Calu3 (cell line): ENCODE measurements at places on chromosomes 3 and 15.
A peak's percentile ranks its signal among the peaks of the same experiment; 100 is the strongest.

GRCh38 chr3:23308986-23309625, 106.0 kb downstream of the UBE2E2 start:
- no peak for DNase-seq
- H3K4me3 ChIP-seq: no peak overlapping the region
- no peaks in the 10 kb centered on the region for H3K27me3 ChIP-seq
- H3K27ac ChIP-seq: no peak overlapping the region
- no peaks in the 10 kb centered on the region for H3K4me1 ChIP-seq

GRCh38 chr3:195101001-195101583, 169.9 kb downstream of the XXYLT1 start:
- peaks cover under 1% of the 10 kb centered on the region for H3K36me3 ChIP-seq
- no peak for DNase-seq
- H3K4me1 ChIP-seq: peaks cover 33% of the 10 kb centered on the region
- H3K27ac ChIP-seq: no peak overlapping the region

- no peak for DNase-seq
- no peak overlapping the region for H3K4me3 ChIP-seq
- H3K36me3 ChIP-seq: no peaks in the 10 kb centered on the region
- H3K27ac ChIP-seq: no peak overlapping the region
Observed at GRCh38 chr15:43274136-43274535, 7.4 kb upstream of the TGM5 start.

DNA sequence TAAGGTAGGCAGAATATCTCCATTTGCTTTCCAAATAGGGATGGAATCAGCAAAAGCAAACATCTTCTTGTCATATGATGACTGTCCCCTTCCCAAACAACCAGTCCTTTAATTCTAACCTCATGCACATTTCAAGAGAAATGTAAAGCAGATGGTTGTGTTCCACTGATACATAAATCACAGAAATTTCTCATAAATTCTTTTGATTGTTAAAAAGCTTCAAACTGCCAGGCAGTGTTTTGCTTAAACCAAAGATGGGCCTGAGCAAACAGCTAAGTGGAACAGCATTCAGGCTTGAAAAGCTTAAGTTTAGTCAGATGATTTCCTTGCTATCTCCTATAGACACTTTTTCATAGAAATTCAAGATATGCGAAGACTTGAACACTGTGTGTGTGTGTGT, 74.3 kb upstream of the SOX2 start:
- peaks cover 27% of the 10 kb centered on the region for H3K4me1 ChIP-seq
- no peaks in the 10 kb centered on the region for H3K36me3 ChIP-seq
- no peak overlapping the region for H3K27ac ChIP-seq
- no peak overlapping the region for H3K4me3 ChIP-seq
- no peaks in the 10 kb centered on the region for H3K27me3 ChIP-seq

DNA sequence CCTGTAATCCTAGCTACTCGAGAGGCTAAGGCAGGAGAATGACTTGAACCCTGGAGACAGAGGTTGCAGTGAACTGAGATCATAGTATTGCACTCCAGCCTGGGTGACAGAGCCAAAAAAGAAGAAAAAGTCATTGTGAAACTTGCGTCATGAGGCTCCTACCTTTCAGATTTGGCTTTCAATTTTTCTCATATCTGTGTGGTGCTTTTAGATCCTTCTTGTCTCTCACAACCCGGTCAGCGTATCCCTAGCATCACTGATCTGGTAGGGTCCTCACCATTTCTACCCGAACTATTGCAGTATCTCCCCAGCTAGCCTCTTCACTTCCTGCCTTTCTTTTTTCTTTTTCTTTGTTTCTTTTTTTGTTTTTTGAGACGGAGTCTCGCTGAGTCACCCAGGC, 21.6 kb upstream of the GCNT3 start:
- no peak overlapping the region for H3K4me3 ChIP-seq
- DNase-seq: no peak
- peaks cover 16% of the 10 kb centered on the region for H3K36me3 ChIP-seq
- no peaks in the 10 kb centered on the region for H3K27me3 ChIP-seq

GRCh38 chr15:73957276-73957675, 31.0 kb downstream of the LOXL1 start:
- H3K4me3 ChIP-seq: peak overlapping the region; percentile 37
- no peaks in the 10 kb centered on the region for H3K27me3 ChIP-seq
- peaks cover 41% of the 10 kb centered on the region for H3K4me1 ChIP-seq
- peaks cover 16% of the 10 kb centered on the region for H3K36me3 ChIP-seq
- peak overlapping the region; percentile 84 for H3K27ac ChIP-seq

DNA sequence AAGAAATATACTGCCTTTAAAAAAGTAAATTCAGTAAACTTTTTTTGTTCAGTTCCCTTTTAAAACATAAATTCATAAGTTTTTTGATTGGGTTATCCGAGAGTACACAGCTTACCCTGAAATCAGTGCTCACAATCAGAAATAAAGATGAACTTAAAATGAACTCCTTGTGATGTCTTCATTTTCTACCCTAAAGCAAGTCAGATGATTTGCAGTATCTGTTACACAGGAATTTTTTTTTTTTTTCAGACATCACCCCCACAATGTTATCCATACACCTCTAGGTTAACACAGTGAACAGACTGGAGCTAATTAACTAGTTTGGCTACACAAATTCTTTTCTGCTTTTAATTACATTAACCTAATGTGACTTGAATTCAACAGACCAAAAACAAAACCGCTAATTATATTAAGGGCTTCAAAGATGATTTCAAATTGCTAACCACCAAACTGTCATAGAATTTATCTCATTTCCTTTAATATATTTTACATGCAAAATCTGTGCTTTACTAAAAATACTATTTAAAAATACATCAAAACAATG, 1042.0 kb downstream of the ROBO1 start:
- no peak for DNase-seq
- peaks cover 8% of the 10 kb centered on the region for H3K4me1 ChIP-seq

- H3K4me1 ChIP-seq: no peaks in the 10 kb centered on the region
- H3K27me3 ChIP-seq: no peaks in the 10 kb centered on the region
- no peak for DNase-seq
- H3K36me3 ChIP-seq: peaks cover 11% of the 10 kb centered on the region
Observed at GRCh38 chr3:45011756-45012508, 14.2 kb upstream of the CLEC3B start.

DNA sequence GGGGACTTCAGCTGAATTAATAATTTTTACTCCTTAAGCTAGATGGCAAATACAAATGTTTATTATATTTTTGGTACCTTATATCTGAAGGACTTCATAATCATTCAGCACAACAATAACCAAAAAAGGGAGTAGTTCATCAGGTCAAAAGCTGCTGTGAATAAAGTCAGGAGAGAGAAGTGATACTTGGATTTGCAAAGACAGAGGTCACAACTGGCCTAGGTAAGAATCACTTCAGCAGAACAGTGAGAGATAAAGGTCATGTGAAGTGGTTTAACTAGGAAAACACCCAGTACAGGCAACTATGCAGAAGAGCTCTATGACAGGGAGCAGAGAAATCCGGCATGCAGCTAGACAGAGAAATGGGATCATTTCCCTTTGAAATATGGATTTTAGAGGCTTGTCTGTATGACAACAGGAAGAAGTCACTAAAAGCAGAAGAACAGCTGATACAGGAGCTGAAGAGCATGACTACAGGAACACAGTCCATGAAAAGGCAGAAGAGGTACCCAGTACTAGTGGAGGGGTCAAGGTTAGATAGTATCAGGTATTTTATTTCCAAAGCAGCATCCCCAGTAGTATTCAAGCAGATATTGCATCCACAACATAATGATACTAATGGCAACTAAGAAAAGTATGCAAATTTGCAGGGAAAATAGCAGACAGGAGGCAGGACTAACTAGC, 25.7 kb downstream of the ZMAT3 start:
- H3K4me1 ChIP-seq: no peaks in the 10 kb centered on the region
- no peak overlapping the region for H3K4me3 ChIP-seq
- no peaks in the 10 kb centered on the region for H3K36me3 ChIP-seq
- no peak overlapping the region for H3K27ac ChIP-seq
- DNase-seq: no peak

- peaks cover 18% of the 10 kb centered on the region for H3K36me3 ChIP-seq
- H3K4me3 ChIP-seq: peak overlapping the region; percentile 31
- peak overlapping the region; percentile 81 for H3K27ac ChIP-seq
Observed at GRCh38 chr15:85407421-85408269, 27.2 kb downstream of the AKAP13 start.

- DNase-seq: no peak
- H3K4me1 ChIP-seq: peaks cover 36% of the 10 kb centered on the region
- H3K27ac ChIP-seq: peak overlapping the region; percentile 94
- H3K27me3 ChIP-seq: peaks cover 13% of the 10 kb centered on the region
- H3K4me3 ChIP-seq: peak overlapping the region; percentile 68
Observed at GRCh38 chr15:92886042-92886537, 14.0 kb upstream of the CHD2 start.

GRCh38 chr3:156772588-156773206, 53.5 kb upstream of the LEKR1 start:
- peaks cover 8% of the 10 kb centered on the region for H3K4me1 ChIP-seq
- H3K27me3 ChIP-seq: no peaks in the 10 kb centered on the region
- H3K36me3 ChIP-seq: no peaks in the 10 kb centered on the region
- H3K4me3 ChIP-seq: no peak overlapping the region

GRCh38 chr3:184117636-184118035, 17.5 kb upstream of the EIF2B5 start:
- DNase-seq: no peak
- H3K27ac ChIP-seq: no peak overlapping the region
- no peak overlapping the region for H3K4me3 ChIP-seq

DNA sequence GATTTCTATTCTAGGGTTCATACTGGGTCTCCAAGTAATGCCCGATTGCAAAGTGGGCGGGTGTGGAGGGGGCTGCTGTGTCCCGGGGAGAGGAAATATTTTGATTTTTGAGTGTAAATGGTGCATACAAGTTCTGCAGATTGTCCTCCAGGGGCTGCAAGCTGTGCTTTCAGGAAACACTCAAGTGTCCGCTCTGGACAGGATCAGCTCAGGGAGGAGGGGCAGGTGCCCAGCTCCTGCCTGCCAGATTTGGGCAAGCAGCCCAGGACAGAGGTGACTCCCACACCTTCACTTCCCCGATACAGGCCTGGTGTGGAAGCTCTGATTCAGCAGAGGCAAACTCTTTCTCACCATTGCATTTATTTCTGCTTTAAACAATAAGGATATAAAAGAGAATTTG, 142.7 kb downstream of the ALDH1A2 start:
- no peak overlapping the region for H3K27ac ChIP-seq
- H3K4me3 ChIP-seq: no peak overlapping the region
- H3K4me1 ChIP-seq: peaks cover 10% of the 10 kb centered on the region
- H3K27me3 ChIP-seq: peaks cover 13% of the 10 kb centered on the region

DNA sequence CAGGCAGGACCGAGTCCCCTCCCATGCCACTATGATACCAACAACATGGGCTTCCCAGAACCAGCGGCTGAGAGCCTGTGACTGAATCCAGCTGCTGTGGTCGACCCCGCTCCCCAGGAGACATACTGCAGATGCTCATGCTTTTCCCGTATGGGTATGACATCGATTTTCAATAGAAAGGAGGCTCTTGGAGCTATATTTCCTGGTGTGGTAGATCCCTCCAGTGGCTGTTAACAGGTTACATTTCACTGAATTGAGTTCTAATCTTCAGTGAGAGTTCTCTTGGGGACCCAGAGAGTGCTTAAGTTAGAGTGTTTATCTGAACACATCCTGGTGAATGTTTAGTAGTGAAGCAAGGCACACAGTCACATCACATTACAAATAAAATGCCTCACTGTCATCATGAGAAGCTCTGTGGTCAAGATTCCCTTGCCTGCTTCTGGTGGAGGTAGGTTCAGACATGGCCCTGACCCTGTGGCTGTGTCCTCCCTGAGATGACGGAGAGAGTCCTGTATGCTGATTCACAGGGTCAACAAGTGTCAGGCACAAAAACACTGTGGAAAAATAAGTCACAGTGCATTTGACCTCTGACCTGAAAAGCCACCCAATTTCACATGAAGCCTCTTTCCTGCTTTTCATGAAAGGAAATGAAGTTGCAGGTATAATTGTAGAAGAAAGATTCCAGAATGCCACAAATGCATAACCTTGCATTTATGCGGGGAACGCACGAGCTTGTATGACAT, 110.9 kb downstream of the GABRG3 start:
- H3K4me3 ChIP-seq: no peak overlapping the region
- no peak for DNase-seq
- no peaks in the 10 kb centered on the region for H3K27me3 ChIP-seq
- H3K27ac ChIP-seq: no peak overlapping the region
- H3K4me1 ChIP-seq: no peaks in the 10 kb centered on the region

- H3K27ac ChIP-seq: no peak overlapping the region
- no peaks in the 10 kb centered on the region for H3K36me3 ChIP-seq
Observed at GRCh38 chr15:60656481-60656880, 177.5 kb upstream of the ICE2 start.

DNA sequence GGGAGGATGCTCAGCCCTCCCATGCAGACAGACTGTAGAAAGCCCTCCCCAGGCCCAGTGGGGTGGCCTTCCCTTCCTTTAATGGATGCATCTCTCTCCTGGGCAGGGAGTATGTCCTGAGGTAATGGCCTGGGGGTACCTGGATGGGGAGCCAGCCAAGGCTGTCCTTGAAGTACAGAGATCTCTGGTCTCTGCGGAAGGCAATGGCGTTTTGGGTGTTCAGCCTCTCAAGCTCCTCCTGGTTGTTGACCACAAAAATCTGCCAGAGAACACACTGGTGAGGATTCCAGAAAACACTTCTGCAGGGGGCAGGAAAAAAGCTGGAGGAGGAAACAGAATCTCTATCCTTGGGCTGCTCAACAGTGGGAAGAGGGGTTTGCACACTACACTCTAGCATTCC, 28.9 kb downstream of the EAF1 start:
- peaks cover 13% of the 10 kb centered on the region for H3K27me3 ChIP-seq
- no peak for DNase-seq
- no peak overlapping the region for H3K4me3 ChIP-seq
- no peaks in the 10 kb centered on the region for H3K4me1 ChIP-seq
- no peaks in the 10 kb centered on the region for H3K36me3 ChIP-seq
- H3K27ac ChIP-seq: no peak overlapping the region

DNA sequence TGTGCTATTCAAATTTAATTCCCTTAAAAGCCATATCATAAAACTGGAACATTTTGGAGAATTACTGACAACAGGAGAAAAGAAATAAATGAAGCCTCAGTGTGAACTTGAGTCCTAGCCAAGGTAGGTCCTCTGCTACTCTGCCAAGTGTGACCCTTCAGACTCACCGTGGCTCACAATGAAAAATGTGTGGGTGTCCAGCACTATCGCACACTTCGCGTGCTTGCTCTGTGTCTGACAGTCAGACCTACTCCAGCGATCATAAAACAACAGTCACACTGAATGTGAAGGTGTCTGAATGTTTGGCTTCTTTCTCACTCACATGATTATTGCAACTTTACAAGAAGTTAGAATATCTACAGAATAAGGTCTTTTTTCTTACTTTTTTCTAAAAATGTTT, 65.8 kb upstream of the TRA2B start:
- no peaks in the 10 kb centered on the region for H3K36me3 ChIP-seq
- H3K27ac ChIP-seq: no peak overlapping the region
- H3K4me1 ChIP-seq: no peaks in the 10 kb centered on the region
- H3K27me3 ChIP-seq: peaks cover 10% of the 10 kb centered on the region
- H3K4me3 ChIP-seq: no peak overlapping the region

DNA sequence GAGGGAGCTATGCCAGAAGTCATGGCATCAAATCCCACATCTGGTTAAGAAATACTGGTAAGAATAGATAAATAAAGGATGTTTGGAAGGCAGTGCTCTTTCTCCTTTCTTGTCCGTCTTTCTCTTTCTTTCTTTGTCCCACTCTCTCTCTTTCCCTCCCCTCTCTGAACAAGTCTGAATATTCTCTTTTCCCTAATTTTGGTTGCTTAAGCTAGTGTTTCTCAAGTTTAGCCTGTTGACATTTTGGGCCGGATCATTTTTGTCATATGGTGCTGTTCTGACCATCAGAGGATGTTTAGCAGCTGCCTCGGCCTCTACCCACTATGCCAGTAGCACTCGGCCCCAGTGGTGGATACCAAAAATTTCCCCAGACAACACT, 405.3 kb upstream of the C2CD4B start:
- no peak overlapping the region for H3K27ac ChIP-seq
- peaks cover 28% of the 10 kb centered on the region for H3K4me1 ChIP-seq
- no peaks in the 10 kb centered on the region for H3K36me3 ChIP-seq
- DNase-seq: no peak
- peak overlapping the region; percentile 15 for H3K4me3 ChIP-seq
- H3K27me3 ChIP-seq: peaks cover 58% of the 10 kb centered on the region
